ENCODE measurements at places on chromosomes 6 and 20. TPM values are rescaled to one million over a fixed set of nuclear protein-coding genes. Genes with fewer than 3 reads are reported as not detected.

Gene DDX27
- total RNA-seq = 34.9 TPM

Gene LTA
- not detected for total RNA-seq

Gene ADA
- 22.1 TPM for total RNA-seq

Gene RNF8
- 28.8 TPM for total RNA-seq

Gene JAG1
- total RNA-seq = 145 TPM

Gene TPD52L1
- total RNA-seq = 102 TPM

All from airway epithelial cell (primary cell).